NK-92 treated with Interleukin-12 subunit alpha and Interleukin-12 subunit beta, amount 100 ng/mL, for 24 hours (cell line): ENCODE measurements at places on chromosomes 5 and 9.

- no peak for DNase-seq
These were observed 54.0 kb upstream of the STOM start for GRCh38 chr9:121424024-121424432.

DNA sequence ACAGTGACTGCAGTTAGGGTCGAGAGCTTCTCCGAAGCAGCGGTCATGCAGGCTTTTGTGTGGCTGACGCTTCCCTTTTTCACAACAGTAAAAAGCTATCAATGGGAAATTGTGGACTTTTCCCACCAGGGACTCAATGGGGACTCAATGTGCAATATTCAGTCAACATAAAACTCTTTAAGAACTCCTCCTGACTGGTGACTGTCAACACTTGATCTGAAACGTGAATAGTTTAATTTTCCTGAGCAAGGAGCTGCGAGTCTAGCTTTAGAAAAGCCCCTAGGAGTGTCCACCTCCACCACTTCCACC, 28.7 kb downstream of the EXOC3 start:
- no peak for DNase-seq

DNA sequence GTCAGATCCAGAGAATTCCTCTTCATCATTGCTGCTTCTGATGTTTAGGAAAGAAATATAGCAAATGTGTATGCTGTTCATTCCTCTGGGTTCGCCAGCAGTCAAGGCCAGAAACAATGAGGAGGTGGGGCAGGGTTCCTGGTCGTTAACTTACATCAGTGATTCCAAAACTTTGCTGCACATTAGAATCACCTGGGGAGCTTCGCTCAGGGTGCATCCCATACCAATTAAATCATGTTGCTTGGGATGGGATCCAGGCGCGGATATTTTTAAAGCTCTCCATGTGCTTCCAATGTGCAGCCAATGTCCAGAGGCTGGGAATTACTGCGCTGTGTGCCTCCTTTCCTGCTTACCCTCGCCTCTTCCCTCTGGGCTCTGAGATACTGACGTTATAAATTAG, 227.9 kb upstream of the KLF9 start:
- DNase-seq, result no peak

- DNase-seq, result no peak
These were observed 1096.0 kb downstream of the DTWD2 start for GRCh38 chr5:117892360-117892759.

- no peak for DNase-seq
These were observed 76.7 kb upstream of the SPOCK1 start for GRCh38 chr5:137575847-137576246.
